Naive thymus-derived CD4-positive, alpha-beta T cell (primary cell): ENCODE measurements at places on chromosomes 12 and 14.

DNA sequence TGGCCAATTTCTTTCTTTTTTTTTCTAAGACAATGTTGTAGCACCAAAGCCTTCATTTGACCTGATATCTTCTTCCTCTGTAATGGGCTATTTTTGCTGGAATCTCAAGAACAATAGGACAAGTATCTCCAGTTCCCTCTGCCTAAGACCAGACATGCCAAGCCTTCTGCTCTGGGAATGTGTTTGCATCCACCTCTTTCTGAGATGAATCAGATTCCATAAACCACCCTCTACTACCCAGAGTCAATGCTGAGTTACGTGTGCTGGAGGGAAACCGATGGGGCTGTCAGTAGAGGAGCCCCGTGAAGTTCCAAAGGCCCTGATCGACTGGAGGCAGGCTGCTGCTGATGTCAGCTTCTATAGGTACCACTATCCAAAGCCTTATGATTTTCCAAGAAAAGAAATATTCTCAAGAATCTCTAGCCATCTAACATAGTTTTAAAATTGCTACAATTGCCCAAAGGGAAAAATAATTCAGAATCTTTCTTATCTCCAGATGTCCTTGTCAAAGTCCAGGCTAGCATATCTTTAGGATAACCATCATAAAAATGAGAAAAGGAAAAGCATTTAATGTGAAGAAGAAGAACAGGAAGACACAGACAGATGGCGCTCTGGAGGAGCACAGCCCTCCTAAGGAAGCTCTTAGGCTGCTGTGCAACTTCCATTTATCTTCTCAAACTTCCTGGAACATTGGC lies 101.9 kb downstream of the SLC8A3 start:
- no peak for DNase-seq

DNA sequence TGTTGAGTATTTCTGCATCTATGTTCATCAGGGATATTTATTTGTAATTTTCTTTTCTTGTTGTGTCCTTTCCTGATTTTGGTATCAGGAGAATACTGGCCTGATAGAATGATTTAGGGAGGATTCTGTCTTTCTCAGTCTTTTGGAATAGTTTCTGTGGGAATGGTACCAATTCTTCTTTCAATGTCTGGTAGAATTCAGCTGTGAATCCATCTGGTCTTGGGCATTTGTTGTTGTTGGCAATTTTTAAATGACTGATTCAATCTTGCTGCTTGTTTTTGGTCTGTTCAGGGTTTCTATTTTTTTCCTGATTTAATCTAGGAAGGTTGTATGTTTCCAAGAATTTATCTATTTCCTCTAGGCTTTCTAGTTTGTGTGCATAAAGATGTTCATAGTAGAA lies 170.9 kb upstream of the PDE3A start:
- DNase-seq, result no peak

- peak; percentile 14 for DNase-seq
Observed at GRCh38 chr12:109777544-109777943, 55.7 kb downstream of the TRPV4 start.

- DNase-seq, result peak; percentile 14
Observed at GRCh38 chr14:98237939-98238338, 1034.1 kb downstream of the BCL11B start.

- no peak for DNase-seq
Observed at GRCh38 chr14:90409209-90409730, 12.4 kb downstream of the CALM1 start.

DNA sequence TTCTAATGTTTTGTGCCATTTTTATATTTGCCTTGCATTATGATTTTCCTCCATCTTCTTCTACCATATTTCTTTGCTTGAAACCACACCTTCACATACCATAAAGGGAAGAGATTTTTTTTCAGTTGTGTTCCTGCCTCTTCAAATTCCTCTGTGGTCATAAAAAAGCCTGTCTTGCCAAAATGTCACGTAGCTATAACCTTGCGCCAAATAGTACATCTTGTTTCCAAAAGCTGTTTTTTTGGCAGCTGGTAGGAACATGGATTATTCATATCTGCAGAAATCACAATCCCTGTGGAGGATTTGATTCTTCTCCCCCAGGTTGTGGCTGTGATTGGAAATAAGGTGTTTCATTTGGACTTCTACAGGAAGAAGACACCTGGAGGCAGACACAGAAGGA lies 133.6 kb upstream of the SLC35F4 start:
- no peak for DNase-seq

GRCh38 chr12:93734784-93735183 lies 57.6 kb downstream of the CRADD start:
- no peak for DNase-seq

GRCh38 chr12:54701940-54702592 lies 53.9 kb upstream of the DCD start:
- DNase-seq, result peak; percentile 16

DNA sequence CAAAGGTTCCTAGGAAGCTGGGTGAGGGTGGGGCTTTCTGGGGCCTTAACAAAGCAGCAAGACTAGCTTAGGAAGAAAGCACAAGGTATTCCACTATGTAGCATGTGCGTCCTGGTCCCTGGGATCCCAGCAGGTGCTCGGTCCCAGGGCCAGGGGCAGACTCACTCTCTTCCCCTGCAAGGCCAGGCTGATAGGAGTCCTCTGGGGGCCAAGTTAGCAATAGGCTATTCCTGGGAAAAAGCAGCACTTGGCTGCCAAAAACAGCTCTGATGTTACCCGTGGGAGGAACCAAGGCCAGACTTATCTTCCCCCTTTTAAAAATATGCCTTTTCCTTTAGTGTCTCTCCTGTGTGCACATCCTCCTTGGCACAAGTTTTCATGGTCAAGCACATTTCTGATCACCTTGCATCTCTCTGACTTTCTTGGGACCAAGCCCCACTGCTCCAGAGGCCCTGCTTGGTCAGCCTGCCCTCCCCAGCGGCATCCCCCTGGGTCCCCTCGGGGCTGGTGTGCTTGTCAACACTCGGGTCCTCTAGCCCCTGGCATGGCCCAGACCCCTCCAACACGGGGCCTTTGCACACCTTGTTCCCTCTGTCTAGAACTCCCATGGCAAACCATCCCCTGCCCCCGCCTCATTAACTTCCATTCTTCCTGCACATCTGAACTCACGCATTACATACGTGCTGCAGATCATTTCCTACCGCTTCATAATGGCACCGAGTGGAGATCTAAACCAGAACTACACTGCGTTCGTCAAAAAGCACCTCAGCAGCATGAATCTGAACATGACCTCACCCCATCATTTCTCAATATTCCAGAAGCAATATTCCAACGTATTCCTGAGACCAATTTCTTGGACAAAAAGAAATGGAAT lies 21.9 kb downstream of the CCDC92 start:
- no peak for DNase-seq

DNA sequence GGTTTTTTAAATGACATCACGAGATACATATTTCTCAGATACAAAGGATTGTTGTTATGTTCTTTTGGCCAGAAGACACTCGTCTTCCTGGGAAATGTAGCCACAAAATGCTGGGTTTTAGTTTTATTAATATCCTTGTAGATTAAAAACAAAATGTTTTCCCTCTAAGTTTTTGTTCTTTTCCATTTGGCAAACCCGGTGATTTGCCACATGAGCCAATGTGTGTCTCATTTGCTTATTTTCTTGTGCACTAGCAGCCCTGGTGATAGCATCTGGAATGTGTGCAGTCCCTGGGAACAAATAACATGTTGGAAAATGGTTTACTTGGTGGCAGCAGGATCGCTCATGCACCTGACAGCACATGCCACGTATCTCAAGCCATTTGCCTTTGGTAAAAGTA lies 61.0 kb downstream of the HMGA2 start:
- no peak for DNase-seq

GRCh38 chr12:49609875-49610154 lies 4.4 kb upstream of the FAM186B start:
- DNase-seq, result no peak

- peak; percentile 59 for DNase-seq
Observed at GRCh38 chr12:54958048-54958658, 26.4 kb downstream of the TESPA1 start.

DNA sequence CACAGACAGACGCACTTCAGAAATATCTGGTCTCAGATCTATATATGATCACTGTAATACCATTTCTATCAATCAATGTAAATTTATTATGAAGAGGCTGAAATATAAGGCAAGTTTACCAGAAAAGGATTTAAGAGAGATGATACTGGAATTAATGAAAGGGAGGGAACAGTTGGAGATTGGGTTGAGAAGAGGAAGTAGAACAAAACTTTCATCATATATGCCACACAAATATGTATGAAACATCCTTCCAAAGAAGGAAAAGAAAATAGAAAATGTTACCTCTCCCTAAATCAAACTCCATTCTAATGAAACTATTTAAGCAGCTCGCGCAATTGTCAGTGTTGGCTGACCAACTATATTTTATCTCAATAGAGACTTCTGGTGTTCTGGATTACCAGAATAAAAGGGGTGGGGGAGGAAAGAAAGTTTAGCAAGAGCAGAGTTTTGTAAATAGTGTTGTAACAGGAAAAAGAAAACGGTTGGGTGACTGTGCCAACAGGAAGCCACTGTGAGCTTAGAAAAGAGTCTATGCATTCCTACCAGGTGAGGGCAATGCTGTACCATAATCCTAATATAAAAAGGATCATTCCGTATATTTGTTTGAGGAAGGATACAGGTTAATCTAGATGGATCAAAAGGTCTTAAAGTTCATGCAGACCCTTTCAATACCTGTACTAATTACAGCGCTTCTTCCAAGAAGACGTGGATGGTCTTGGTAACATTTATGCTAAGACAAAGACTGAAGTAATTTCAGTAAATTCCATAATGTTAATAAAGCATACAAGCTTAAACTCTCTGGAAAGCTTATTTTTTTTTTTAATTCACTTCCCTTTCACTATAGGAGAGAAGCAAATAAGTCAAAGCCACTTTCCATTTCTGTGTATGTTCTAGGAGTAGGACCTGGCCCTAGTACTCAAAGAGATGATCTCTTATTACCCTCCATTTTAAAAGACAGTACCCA lies 14.5 kb upstream of the LLPH start:
- DNase-seq, result no peak

- peak; percentile 94 for DNase-seq
Observed at GRCh38 chr12:401235-402028, at the start of gene CCDC77. Gene CCDC77, plus strand, starts transcription at chr12:401644. Its CDS starts 7,740 bp downstream, at chr12:409384.

DNA sequence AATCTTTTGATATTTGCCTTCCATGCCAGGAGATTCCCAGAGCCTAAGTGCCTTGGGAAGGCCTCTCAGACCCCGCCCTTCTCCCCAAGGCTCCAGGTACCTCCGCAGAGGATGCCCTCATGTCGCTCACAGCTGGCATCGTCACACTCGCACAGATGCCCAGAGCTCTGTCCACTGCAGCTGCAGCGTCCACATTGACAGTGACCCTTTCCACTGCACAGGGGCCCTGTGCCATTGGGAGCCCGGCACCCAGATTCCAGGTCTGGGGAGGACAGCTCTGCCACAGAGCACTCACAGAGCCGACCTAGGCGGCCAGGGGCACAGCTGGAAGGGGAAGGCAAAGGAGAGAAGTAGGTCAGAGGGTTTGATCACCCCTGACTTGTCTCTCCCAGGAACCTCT lies 12.3 kb upstream of the CSAD start:
- DNase-seq, result no peak

- DNase-seq, result no peak
Observed at GRCh38 chr14:103207388-103208072, 84.3 kb downstream of the TNFAIP2 start.

DNA sequence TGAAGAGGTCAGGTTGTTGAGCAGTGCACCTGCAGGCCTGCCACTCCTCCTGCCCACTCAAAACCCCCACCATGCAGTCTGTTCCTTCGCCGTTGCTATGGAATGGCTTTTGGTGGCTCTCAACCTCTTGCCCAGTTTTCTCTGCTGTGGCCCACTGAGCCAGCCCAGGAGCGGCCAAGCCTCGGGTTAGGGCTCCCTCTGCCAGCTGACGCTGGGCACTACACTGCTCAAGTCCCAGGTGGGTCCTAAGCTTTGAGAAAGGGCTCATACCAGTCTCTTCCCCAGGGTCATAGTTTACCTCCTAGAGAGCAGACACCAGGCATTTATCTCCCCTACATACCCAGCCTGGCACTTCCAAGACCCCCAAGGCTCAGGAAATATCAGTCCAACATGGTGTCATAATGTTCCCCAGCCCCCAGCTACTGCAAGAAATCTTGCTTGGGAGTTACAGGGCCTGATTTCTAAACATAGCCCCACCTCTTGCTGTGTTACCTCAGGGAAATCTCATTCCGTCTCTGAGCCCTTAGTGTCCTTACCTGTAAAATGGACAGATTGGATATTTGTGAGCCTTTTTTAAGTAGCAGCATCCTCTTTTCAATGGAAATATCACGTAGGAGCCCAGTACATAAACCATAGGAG lies 59.4 kb downstream of the TSPAN11 start:
- DNase-seq, result no peak

GRCh38 chr12:10663869-10664268 lies 10.0 kb downstream of the STYK1 start:
- DNase-seq, result no peak

- no peak for DNase-seq
Observed at GRCh38 chr12:58931518-58931917, 11.2 kb upstream of the LRIG3 start.

- DNase-seq, result peak; percentile 28
Observed at GRCh38 chr14:22112004-22112403, 438.4 kb upstream of the OR4E1 start.

DNA sequence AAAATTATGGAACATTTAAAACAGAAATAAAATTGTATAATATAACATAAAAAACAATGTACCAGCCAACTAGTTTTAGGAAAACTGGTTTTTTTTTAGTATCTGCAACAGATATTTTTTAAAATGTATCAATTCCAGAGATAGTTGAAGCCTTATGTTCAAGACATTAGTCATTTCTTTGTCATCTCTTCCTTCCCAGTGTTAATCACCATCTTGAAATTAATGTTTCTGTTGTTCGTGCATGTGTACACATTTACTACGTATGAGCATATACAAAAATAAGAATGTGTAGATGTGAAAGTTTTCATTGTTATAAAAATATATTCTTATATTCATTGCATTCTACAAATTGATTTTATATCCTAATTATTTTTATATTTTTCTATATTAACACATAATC lies 1062.1 kb downstream of the SLC6A15 start:
- no peak for DNase-seq

DNA sequence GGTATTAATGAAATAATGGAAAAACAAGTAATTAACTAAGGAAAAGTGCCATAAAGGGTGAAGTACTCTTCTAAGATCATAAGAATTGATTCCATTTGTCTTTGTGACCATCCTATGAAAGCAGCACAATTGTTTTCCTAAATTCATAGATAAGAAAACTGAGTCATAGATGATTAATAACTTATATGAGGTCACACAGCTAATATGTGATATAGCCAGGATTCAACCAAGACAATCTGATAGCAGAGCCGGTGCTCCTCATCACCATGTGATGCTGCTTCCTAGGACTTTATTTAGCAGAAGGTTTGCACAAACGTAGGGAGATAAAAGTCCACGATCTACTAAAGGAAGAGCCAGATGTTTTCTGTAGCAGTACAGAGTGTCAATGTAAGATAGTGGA lies 181.5 kb upstream of the SYT1 start:
- no peak for DNase-seq

DNA sequence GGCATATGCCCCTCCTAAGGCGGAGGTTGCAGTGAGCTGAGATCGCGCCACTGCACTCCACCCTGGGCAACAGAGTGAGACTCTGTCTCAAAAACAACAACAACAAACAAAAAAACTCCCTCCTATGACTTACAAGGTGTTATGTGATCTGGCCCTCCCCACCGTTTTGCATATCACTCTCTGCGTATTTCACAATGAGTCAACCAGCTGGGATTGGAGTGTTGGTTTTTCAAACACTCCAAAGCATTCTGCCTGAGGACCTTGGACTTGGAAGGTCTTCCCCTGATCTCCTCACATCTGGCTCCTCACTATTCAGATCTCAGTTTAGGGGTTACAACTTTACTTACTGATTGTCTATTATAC lies 14.0 kb downstream of the MANSC1 start:
- DNase-seq, result no peak

GRCh38 chr14:92728759-92729364 lies 19.6 kb downstream of the LGMN start:
- DNase-seq, result no peak
